Stimulated activated CD8-positive, alpha-beta memory T cell treated with anti-CD3 and anti-CD28 coated beads, Interleukin-4, amount 100 ng/mL, for 1 hour (primary cell): ENCODE measurements at places on chromosomes 5 and 9.

DNA sequence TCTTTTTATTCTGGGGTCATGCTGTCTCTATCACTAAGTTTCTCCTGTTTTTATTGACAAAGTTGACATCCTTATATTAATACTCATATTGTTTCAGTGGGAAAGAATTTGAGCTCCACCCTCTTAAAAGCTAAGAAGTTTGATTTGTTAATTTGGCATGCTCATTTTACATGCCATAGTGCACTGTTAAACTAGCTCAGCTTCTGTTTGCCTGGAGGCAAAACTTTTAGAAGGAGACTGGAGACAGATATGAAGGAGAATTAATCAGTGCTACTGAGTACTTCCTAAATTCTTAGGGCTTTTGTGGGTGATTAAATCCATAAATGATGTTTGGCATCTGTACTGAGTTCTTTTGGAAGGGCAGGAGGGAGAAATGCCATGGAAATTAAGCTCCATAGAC lies 138.9 kb downstream of the NTRK2 start:
- no peak for DNase-seq

- no peak for DNase-seq
These were observed 30.7 kb upstream of the AIF1L start for GRCh38 chr9:131065599-131065998.

DNA sequence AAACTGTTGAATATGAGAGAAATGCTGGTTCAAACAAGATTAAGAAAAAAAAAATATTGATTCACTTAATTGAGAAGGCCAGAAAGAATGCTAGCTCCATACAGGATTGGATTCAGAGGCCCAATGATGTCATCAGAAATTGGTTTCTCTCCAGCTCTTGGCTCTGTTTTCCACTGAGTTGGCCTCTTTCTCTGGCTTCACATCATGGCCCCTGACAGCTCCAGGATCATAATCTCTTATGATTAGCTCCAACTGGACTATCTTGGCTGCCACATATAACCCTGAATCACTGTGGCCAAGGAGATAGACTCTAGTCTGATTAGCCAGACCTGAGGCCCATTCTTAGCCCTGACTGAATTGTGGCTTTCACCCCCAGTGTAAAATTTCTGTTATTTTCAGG lies 244.7 kb upstream of the GRAMD2B start:
- no peak for DNase-seq

DNA sequence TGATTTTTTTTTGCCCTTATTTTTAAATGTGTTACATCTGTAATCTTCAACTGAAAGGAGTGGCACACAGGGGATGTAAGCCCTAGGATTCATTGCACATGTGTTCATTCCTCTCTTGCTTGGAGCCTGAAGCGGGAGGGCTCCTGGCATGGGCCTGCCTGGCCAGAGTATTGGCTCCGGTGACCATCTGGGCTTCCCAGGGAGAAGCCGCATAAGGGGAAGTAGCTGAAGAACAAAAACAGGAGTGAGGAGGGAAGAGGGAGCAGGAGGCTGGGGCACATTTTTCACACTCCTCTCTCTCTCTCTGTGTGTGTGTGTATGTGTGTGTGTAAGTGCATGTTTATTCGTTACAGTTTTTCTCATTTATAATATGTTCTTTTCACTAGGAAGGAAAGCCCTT lies 269.9 kb downstream of the PRR16 start:
- DNase-seq = no peak

- no peak for DNase-seq
These were observed 364.2 kb upstream of the PDE4D start for GRCh38 chr5:60257596-60258271.

- DNase-seq = no peak
These were observed 154.8 kb downstream of the SIL1 start for GRCh38 chr5:139043157-139043905.

GRCh38 chr9:134175808-134176598 lies 11.6 kb upstream of the RNU6ATAC start:
- DNase-seq = no peak

DNA sequence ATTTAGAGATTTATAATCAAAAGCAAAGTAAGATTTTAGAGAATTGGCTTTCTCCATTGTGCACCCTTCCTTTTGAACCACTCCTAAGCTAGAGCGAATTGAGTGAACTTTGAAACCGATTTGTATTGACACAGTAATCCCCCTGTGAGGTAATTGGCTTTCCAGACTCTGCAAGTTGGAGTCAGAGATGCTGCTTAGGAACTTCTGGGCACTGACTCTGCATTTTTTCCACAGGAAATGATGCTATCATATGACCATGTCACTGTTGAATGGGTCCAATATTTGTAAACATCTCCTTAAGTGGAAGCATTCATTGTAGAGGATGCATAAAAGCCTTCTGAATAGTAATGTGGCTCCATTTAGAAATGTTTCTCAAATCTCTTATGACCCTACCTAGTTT lies 394.4 kb upstream of the ZNF608 start:
- no peak for DNase-seq

GRCh38 chr9:69058101-69058500 lies 22.5 kb downstream of the FXN start:
- no peak for DNase-seq

- no peak for DNase-seq
These were observed 97.8 kb downstream of the MPDZ start for GRCh38 chr9:13181652-13182051.

- DNase-seq = no peak
These were observed 25.0 kb upstream of the SUSD3 start for GRCh38 chr9:93033531-93033930.

GRCh38 chr5:76788362-76788761 lies 30.5 kb upstream of the F2RL1 start:
- no peak for DNase-seq

DNA sequence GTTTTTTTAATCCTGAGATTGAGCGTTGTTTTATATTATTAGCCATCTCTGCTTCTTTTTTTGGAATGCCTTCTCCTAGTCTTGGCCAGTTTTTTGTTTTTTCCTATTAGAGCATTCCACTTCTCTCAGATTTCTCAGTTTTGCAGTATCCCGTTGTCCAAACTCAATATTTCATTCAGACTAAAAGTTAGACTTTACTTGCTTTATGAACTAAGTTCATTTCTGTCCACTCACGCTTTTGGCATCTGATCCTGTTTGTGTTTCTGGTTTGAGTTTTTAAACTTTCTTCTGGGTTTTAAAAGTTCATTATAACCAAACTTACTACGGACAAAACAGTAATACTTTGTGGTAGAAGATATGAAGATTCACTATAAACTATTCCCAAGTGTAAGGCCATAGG lies 288.3 kb upstream of the MPDZ start:
- no peak for DNase-seq

DNA sequence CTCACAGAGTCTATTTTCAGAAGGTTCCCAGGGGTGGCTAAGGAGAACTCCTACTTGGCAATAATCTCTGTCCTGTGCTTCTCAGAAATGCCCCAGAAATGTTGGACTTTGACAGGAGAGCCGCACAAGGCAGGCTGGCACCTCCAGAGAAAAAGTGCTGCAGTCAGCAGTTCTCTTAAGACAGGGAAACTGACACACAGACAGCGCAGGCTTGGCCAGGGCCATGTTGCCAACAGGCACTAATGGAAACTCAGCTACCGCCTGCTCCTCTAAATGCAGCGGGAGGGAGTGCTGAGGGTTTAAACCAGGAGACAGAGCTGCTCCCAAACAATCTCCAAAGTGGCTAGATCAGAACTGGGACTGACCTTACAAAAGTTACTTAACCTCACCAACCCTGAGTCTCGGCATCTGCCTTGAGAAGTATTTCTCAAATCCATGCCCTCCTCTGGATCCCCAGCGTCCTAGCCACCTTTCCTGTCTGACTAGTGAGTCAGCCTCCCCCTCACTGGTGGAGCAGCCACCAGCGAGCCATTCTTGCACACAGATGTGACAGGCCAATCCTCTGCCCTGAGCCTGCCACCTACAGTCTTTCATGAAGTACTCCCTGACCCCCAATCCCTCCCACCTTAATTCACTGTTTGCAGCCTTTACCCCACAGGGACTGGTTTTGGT lies 186.4 kb downstream of the CDK5RAP2 start:
- no peak for DNase-seq

DNA sequence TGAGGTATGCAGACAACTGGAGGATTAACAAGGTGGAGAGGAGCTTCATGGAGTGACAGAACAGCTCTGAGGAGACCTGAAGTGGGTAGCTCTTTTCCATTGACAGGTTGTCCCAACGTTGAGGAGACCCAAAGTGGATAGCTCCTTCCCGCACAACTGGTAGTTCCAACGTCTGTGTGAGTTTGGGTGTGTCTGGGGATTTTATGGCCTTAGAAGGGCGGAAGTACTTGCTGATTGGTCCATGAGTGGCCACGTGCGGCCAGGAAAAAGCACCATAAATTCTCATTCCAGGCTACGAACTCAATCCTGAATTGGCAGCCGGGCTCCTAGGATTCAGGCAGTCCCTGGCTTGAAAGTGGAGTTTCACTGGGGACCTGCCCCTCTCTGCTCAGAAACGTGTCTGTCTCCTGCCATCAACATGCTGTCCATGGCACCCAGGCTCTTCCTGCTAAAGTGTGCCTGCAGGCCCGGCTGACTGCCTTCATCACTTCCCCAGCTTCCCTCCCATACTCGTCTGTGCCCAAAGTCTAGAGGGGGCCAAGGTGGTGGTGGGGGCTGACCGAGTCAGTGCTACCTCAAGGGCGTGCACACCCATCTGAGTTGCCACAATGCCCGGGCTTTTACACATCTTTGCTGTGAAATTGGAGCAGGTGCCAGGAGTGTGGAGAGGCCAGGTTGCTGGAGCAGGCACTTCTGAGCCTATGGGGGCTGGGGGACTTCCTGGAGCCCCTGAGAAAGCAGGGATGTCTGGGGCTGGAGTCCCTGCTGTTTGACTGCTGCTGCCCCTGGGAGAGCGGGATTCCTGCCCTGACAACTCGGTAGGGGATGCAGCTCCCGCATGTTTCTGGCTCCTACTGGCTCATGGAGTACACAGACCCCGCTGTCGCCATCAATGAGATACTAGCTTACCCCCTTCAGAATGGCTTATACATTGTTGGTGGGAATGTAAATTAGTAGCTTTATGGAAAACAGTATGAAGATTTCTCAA lies 2034.6 kb upstream of the ACO1 start:
- DNase-seq = no peak

GRCh38 chr5:136482206-136482605 lies 116.9 kb upstream of the TRPC7 start:
- no peak for DNase-seq

DNA sequence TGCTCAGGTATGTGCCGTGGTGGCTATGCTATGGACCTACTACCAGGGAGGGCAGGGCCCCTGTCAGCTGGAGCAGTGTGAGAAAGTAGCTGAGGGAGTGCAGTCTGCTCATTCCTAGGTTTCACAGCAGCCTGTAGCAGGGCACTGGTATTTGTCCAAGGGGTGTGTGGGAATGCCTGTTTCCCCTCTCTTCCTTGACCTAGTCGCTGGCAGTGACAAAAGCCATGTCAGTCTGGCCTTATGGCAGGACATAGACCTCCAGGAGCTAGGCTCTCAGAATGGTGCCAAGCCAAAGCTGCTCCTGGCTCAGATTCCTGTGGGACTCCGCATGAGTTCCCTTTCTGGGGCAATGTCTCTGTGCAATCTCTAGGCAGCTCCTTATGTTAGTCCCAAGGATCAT lies 253.9 kb upstream of the TYRP1 start:
- no peak for DNase-seq

- no peak for DNase-seq
These were observed 42.4 kb downstream of the NTRK2 start for GRCh38 chr9:84711936-84712335.

DNA sequence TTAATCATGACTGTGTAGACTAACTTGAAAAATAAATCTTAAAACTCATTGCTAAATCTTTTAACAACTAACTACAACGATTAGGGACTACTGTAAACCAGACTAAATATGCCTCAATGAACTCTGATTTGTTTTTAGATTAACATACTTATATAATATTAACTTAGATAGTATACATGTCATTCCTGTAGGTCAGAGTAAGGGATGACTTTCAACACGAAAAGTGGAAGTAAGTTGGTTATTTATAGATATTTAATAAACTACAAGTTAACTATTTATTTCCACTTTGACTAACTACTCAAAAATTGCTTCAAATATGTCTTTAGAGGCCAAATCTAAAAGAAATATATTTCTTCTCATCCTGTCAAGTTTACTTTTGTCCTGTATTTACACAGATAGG lies 795.6 kb downstream of the PTPRD start:
- DNase-seq = no peak

DNA sequence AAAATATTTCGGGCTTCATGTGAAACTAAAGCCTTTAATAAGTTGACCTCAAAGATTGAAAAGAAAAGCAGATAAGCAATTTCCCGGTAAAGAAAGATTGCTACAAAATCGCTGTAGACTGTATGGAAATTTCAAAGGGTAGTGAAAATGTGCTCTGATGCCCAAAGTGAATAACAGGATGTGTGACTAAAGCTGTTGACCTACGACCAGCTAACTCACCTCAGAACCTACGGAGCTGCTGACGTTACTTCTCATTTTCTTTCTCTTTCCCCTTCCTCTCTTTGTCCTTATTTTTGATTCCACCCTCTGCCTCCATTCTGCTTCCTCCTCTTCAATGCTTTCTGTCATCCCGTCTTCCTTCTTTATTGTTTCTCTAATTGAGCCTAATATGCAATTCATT lies 103.2 kb downstream of the PDE4D start:
- no peak for DNase-seq

DNA sequence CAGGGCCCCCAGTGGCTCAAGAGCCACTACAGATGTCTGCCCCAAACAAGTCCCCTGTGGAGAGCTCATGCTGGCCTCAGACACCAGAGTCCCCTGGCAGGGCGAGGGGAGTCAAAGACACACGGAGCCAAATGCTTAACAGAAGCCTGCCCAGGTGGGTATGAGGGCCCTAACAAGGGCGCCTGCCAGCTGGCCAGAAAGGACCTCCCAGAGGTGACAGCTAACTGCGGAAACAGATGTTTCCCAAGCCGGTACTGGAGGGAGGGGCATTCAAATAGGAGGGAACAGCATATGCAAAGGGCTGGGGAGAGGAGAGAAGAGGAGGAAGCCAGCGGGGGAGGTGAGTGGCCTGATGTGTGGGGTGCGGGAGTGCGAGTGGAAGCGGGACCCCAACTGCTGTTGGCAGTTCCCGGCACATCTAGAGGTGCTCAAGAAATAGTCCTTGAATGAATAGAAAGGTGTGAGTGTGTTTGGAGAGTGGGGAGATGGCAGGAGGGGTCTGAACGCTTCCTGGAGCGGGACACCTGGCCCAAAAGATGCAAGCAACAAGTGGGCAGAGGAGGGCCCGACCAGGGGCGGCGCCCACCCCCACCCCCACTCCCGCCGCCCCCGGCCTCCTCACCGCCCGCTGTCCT lies 824 bp downstream of the MXD3 start:
- DNase-seq = no peak

DNA sequence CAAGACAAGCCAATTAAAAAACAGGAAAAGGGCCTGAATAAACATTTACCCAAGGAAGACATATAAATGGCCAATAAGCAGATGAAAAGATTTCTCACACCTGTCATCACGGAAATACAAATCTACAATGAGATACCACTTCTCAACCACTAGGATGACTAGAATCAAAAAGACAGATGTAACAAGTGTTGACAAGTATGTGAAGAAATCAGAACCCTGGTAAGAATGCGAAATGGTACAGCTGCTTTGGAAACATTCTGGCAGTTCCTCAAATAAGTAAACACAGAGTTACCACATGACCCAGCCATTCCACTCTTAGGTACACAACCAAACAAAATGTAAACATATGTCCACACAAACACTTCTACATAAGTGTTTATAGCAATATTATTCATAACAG lies 32.5 kb downstream of the LEAP2 start:
- DNase-seq = no peak
